ENCODE measurements at places on chromosomes 13 and 19.

GRCh38 chr13:44395976-44396694 is 22.5 kb downstream of the SERP2 start:
- no peak for DNase-seq

DNA sequence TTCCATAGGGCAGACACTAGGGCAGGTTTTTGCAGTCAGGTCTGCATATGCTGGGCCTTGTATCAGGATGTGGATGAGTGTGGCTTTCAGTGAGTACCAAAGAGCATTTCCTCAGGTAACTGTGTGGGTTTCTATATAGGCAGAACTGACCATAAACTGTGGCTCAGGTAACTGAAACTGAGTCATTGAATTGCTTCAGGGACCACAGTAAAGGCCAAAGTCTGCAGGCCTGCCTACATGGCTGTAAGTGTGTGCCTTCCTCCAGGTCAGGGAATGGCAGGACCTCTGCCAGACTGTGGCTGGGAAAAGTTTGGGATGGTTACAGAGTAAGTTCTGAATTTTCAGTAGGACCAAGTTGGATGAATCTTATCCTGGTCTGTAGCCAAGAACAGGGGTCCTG is 85.6 kb downstream of the ZNF486 start:
- no peak for DNase-seq

GRCh38 chr13:97256343-97256783 is 34.2 kb downstream of the MBNL2 start:
- DNase-seq, result no peak

GRCh38 chr19:32869966-32870573 is 503 bp upstream of the SLC7A9 start:
- no peak for DNase-seq

DNA sequence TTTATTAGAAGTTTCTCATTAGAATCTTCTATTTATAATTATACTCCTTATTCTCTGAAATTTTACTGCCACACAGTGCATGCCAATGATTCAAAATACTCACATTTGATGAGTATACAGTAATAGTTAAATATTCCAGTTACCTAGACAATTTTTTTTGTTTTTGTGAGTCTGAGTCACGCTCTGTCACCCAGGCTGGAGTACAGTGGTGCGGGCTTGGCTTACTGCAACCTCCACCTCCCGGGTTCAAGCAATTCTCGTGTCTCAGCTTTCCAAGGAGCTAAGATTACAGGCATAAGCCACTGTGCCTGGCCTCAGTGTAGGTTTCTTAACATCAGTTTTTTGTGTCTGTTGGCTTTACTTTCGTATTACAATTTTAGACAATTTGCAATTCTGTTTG is 87.1 kb downstream of the ZNF486 start:
- no peak for DNase-seq

- DNase-seq, result no peak
Observed at GRCh38 chr19:31264041-31264778, 85.0 kb downstream of the TSHZ3 start.

GRCh38 chr19:5038631-5039271 is 69.8 kb downstream of the KDM4B start:
- no peak for DNase-seq

DNA sequence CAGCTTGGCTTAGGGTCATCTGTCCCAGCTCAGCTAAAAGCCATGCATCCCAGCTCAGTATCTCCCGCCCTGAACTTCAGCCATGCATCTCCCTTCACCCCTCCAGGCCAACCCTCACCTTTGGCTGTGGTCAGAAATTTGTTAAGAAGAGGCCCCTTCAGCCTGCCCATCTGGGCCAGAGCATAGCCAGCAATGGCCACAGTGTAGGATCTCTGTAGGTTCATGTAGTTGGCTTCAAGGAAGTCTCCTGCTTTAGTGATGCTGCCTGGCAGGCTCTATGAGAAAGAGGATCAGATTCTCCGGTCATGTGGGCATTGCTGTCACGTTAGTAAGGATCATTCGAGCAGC is 16.6 kb upstream of the TNFSF14 start:
- DNase-seq, result no peak

DNA sequence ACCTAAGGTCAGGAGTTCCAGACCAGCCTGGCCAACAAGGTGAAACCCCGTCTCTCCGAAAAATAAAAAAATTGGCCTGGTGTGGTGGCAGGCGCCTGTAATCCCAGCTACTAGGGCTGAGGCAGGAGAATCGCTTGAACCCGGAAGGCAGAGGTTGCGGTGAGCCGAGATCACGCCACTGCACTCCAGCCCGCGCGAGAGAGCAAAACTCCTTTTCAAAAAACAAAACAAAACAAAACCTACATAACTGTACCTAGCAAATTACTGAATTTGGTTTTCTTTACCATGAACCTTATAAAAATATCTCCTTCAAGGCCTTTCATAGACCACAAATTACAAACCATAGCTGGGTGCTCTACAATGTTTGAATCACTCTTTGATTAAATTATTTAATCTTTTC is 760 bp downstream of the ZNF91 start:
- DNase-seq, result no peak

DNA sequence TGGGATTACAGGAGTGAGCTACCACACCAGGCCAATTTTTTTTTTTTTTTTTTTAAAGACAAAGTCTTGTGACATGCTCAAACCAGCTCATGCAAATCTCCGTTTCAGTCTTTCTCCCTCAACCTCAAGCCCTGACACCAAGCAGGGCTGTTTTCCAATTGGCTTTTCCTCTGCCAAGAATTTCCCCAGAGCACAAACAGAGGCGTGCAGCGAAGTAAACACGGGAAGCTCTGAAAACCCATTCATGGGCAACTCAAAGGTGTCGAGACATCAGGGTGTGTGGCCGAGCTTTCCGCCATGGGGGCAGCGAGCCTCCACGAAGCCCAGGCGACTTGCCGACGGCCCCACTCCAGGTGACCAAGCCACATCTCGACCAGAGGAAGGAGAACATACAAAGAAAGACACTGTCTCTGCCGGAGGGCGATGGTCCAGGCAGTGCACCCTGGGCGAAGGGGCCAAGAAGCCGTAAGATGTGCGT is 70.0 kb downstream of the INSR start:
- no peak for DNase-seq

- no peak for DNase-seq
Observed at GRCh38 chr13:80577926-80578670, 237.2 kb upstream of the SPRY2 start.
